ENCODE measurements at places on chromosomes 4 and X.

DNA sequence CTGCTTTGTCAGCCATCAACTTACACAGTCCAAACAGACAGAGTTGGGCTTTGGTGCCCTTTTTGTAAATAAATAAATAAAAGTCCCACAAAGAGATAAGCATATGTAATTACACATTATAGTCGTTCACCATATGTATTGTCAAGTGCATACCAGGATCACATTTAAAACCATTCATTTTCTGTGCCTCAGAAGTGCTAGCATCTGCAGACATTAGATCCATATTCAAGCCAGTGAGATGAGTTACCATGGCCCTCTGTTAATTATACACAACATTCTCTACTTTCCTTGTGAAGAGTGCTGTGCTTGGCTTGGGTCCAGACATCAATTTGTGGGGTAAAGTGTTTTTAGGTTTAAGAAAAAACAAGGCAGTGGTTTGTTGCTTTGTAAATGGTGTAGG lies 76.8 kb downstream of the ENOX2 start:
- DNase-seq = no peak

DNA sequence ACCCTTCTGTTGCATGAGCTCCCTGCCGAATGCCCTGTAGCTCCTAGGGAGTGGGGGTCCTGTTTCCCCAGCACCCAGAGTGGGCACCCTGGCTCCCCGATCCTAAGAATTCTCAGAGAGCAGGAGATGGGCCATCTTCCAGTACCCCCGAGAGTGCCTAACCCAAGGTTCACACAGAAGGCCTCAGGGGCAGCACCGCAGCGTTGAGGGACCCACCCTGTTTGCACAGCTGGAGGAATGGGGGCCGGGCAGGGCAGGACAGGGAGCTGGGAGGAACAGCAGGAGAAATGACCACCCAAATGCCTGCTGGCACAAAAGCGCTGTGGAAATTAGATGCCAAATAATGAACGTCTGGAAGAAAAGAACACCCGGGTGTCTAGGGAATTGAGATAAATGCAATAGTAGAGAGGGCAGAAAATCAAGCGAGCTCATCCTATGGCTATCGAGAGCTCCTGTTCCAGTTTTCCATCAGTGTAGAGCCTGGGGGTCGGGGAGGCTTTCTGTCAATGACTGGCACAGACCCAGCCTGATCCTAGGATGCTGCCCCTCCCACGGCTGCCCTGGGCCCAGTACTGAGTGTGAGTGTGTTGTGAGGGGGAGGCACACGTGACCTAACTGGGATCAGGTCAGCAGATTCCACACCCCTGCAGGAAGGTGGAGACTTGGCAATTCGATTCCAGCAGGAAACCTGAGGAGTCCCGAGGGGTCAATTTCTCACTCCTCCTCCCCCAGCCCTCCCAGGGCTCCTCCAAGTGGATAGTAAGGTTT lies 25.7 kb downstream of the SEPTIN6 start:
- no peak for DNase-seq

DNA sequence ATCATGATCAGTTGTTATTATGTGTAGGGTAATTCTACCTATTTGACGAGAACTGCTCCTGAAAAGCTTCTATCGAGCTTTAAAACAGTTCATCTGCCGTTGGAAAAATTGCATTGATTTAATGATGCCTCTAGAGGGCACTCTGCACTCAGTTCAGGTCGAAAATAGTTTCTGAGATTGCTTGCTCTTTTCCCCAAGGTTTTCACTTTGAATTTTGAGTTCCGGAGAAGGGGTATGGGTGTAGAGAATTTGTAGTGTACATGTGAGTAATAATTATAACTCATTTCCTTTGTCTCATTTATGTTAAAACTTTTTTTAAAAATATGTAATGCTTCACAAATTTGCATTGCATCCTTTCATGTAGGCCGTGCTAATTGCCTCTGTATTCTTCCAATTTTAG lies 28.4 kb upstream of the TNIP3 start:
- DNase-seq = no peak

GRCh38 chrX:40539214-40540142 lies 41.3 kb upstream of the ATP6AP2 start:
- peak; percentile 27 for DNase-seq

- DNase-seq = no peak
Measured at GRCh38 chr4:105088110-105088879, 58.4 kb upstream of the TET2 start.

DNA sequence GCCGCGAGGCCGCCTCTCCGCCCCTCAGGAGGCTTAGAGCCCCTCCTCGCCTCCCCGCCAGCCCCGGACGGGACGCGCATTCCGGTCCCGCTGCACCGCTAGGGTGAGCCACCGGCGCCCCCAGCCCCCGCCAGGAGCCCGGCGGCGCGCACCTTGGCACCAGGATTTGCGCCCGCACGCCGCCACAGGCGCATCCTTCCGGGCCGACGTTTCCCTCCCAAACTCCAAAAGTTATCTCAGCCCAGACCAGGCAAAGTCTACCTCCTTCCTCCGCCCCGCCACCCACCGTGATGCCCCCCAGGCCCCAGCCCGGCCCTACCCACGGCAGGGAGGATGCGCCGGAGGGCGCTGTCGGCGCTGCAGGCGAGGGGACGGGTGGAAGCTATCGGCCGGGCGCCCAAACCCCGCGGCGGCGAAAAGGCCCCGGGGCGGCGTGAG lies 538 bp downstream of the SCML2 start:
- no peak for DNase-seq

- no peak for DNase-seq
Measured at GRCh38 chrX:46791927-46792809, 33.2 kb upstream of the SLC9A7 start.

GRCh38 chrX:118901991-118902390 lies 72.4 kb upstream of the LONRF3 start:
- DNase-seq = no peak

- no peak for DNase-seq
Measured at GRCh38 chr4:121187206-121187605, 23.1 kb upstream of the TNIP3 start.

GRCh38 chrX:10199212-10199611 lies 42.4 kb downstream of the CLCN4 start:
- DNase-seq = no peak
